ENCODE measurements at places on chromosomes 13 and 19.

DNA sequence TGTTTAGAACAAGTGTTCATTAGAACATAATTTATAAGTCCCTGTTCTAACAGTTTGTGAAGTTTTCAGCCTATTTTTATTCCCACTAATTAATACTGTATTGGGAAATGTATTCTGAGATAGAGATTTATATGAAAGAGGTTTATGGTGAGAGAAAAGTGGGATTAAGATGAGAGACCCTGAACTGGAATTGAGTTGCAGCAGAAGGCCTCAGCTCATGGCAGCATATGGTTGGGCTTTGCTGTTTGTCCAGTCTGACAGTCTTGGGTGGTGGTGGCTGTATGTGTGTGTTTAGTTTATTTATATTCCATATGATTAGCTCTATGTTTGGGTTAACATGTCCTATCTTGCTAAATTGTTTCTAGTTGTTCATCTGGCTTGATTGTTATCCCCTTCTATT, 575.1 kb downstream of the SLITRK5 start:
- DNase-seq = no peak

- DNase-seq = no peak
Measured at GRCh38 chr13:52936806-52937205, 88.4 kb upstream of the PCDH8 start.

DNA sequence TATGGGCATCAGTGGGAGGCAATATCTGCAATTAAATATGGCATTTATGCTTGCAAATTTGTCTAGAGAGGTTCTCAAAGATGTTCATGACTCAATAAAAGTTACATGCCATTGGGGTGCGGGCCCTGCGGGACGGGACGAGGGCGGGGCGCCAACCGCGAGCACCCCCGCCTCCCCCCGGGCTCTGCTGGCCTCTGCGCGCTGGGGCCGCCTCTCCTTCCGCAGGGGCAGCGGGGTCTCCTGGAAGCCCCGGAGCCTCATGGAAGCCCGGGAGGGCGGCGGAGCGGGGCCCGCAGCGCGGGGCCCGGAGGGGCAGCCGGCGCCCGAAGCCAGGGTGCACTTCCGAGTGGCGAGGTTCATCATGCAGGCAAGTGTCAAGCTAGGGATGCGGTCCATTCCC, 179.2 kb downstream of the TPTE2 start:
- no peak for DNase-seq

DNA sequence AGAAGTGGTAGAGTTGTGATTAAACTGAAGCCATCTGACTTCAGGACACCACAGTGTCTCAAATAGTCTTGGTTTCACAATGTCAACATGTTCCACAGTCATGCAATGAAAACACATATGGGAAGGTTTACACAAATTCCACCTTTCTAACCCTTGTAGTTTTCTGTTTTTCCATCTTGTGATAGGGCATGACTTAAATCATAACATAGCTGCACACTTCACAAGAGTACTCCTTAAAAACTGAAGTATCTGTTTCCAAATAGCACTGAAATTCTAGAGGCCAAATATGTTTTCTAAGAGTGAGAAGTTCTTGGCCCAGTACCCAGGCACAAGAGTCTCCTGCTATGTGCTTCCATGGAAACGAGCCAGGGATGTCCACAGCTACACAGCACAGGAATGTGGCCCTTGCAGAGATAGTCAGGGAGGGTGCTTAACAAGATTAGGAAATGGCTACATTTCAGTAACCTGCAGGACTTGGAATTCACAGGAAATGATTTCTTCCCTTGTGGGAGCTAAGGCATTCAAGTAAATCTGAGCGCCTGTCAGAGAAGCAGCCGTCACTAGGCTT, 269.1 kb downstream of the NDFIP2 start:
- DNase-seq = no peak

GRCh38 chr13:50518781-50519201, 324.7 kb downstream of the DLEU7 start:
- DNase-seq = no peak

- no peak for DNase-seq
Measured at GRCh38 chr19:47494729-47495128, 10.7 kb upstream of the KPTN start.

DNA sequence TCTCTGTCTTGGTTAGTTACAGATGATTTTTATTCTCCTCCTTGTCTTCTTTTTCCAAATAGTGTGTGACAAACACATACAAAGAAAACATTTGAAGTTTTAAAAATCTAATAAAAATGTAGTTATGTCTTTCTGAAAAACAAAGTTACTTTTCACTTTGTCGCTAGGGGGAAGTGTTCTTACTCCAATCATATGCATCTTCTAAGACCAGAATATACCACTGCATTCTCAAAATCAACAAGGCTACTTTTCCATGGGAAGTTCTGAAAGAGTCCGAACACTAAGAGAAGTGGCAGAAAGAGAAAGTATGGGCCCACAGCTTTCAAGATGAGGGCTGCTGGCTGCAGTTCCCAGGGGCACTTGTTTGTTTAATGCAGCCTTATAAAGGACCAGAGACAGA, 208.9 kb downstream of the DCT start:
- no peak for DNase-seq

DNA sequence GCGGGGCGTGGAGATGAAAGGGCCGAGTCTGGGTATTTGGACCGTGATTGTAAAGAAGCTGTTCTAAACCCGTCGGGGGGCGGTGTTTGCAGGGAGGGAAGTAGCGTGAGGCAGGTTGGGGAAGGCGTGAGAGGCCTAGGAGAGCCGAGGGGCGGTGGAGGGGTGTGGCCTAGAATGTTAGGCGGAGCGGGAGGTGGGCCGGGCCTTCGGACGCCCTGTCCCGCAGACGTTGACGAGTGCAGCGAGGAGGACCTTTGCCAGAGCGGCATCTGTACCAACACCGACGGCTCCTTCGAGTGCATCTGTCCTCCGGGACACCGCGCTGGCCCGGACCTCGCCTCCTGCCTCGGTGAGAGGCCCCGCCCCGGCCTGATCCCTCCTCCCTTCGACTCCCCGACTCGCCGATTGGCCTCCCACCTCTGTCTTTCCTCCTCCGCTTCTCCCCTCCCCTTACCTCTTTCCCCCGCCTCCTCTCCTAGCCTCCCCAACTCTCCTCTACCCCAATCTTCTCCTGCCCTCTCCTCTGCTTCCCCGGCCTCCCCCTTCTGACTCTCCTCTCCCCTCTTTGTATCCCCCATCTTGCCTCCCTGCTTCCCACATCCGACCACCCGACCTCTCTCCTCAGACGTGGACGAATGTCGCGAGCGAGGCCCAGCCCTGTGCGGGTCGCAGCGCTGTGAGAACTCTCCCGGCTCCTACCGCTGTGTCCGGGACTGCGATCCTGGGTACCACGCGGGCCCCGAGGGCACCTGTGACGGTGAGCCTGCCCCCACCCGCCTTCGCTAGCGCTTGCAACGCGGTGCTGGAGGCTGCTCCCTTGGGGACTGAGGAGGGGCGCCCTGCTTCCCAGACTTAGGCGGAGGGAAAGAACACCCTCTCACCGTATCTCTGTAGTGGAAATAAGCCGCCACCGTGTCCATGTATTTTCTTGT, 12.8 kb downstream of the LTBP4 start:
- peak; percentile 57 for DNase-seq

DNA sequence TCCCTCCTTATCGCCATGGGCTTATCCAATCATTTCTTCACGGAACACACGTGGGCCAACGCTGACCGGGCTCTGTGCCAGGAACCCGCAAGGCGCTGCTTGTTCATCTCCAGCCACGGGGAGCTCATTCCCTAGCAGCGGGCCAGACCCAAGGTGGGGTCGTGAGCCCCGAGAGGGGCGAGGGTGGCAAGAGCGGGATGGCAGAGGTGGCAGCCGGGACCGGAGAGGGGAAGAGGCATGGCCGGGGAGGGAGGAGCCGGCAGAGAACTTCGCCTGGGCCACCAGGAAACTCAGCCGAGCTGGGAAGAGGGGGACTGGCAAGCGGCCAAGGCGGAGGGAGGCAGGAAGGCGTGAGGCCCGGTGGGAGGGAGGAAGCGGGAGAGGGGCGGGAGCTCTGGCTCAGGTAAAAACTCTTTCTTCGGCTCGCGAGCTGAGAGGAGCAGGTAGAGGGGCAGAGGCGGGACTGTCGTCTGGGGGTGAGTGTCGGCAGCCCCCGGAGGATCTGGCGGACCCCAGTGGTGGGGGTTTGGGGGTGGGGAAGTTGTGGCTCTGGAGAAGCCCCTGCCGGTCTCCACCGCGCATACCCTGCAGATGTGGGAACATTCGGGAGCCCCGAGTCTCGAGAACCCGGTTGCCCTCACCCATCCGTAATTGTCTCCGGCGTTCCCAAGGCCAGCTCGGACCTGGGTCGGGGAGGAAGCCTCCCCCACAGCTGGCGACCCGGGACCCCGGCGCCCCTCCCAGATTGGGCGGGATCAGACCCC, at the start of gene B3GNT3:
Gene B3GNT3, plus strand, starts transcription at position 408 of the 764 bp plus-strand sequence. CDS start 12,670 bp downstream, outside the sequence.
- DNase-seq = no peak

DNA sequence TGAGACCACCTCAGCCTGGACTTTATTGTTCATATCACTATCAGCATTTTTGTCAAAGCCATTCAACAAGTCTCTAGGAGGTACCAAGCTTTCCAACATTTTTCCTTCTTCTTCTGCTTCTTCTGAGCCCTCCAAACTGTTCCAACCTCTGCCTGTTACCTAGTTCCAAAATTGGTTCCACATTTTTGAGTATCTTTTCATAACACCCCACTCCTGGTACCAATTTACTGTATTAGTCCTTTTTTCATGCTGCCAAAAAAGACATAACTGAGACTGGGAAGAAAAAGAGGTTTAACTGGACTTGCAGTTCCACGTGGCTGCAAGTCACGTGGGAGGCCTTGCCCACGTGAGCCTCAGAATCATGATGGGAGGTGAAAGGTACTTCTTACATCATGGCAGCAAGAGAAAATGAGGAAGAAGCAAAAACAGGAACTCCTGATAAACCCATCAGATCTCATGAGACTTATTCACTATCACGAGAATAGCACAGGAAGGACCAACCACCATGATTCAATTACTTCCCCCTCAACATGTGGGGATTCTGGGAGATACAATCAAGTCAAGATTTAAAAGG, 215.1 kb downstream of the PCDH17 start:
- DNase-seq = no peak

DNA sequence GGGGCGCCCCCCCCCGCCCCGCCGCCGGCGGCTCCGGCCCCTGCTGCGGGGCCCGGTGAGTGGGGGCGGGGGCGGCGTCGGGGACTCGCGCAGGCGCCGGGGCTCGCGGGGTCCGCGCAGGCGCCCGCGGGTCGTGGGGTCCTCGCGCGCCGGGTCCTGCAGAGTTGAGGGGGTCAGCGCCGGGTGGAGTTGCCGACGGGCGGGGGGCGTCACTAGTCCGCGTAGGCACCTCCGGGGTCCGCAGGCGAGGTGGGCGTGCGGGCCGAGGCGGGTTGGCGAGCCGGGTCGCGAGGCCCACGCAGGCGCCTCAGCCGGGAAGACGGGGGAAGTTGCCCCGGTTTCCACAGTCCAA, 365 bp downstream of the PPP6R1 start:
- DNase-seq = no peak

DNA sequence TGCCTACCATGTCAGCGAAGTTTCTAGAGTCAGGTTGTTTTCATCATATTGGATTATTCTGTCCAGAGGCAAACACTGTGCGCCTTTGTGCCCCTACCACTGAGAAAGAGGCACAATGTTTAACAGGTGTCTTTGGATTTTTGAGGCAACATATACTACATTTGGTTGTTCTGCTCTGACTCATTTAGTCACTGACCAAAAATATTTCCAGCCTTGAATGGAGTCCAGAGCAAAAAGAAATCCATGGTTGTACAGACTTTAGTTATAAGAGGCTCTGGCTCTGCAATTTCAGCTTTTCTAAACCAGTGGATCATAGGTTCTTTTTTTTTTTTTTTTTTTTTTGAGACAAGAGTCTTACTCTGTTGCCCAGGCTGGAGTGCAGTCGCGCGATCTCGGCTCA, 35.7 kb downstream of the LACC1 start:
- DNase-seq = no peak

DNA sequence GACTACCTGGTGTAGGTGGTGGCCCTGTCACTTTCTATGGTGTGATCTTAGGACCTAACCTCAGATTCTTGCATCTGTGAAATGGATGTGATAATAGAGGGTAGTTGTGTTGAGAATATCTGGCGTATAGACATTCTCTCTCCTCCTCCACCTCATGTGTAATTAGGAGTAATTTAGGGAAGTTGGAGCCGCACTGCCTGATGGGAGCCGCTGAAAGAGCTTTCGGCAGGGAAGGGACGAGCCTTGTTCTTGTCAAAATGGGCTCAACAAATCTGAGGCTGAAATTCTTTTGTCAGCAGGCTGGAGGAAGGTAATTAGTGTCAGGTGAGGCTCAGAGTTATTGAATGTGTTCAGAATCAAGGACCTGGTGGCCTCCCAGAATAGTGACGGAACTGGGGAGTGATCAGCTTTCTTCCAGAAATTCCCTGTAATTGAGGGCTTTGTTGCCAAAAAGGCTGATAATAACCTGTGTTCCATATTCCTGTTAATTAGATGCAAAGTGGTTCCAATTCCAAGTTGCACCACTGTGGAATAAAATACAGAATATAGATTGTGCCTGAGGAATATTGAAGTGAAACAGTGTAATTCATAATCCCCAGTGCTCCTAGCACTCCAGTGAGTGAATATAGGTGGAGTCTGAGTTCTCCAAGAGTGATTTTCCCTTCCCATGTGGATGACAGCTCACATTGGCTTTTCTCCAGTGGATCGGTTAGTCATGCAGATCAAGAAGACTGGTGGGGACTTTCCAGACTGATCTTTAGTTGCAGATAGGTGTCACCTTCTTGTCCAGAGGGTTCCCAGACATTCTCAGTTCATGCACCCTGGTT, 47.5 kb downstream of the SPATA13 start:
- DNase-seq = no peak

DNA sequence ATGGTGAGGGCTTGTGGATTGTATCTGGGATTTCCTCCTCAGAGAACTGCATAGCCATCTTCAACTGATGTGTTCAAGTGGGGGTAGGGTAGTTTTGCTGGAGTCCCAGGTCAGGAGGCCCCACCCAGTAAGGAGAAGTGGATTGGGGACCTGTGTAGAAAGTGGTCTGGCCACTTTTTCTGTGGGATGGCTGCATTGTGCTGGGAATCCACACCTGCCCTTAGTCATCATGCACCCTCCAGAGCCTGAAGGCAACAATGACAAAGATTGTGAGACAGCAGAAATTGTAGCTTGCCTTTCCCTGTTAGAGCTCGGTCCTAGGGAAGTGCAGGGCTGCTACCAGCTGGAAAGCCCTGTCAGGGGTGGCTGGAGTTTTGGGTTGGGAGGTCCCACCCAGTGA, 255.4 kb downstream of the NDFIP2 start:
- DNase-seq = no peak

- no peak for DNase-seq
Measured at GRCh38 chr13:110317093-110317492, 10.0 kb downstream of the COL4A2 start.

- DNase-seq = no peak
Measured at GRCh38 chr19:48283908-48284307, 14.0 kb downstream of the ZNF114 start.

GRCh38 chr13:77810878-77811277, 107.8 kb downstream of the EDNRB start:
- no peak for DNase-seq

- DNase-seq = no peak
Measured at GRCh38 chr19:55232286-55232602, 3.7 kb upstream of the TMEM86B start.
